Activated CD4-positive, alpha-beta T cell treated with anti-CD3 and anti-CD28 coated beads, Interleukin-10, Interleukin-2, amounts not matched to agents 100 ng/mL and 50 ng/mL, durations not matched to agents 16 hours and 8 hours (primary cell): ENCODE measurements at places on chromosomes 7 and 10.

GRCh38 chr10:60714233-60714632 is 64.0 kb upstream of the CDK1 start:
- DNase-seq: peak; percentile 44

GRCh38 chr10:124995605-124996004 is 53.7 kb downstream of the ZRANB1 start:
- DNase-seq: no peak

- DNase-seq: no peak
Measured at GRCh38 chr10:131692686-131693334, 208.0 kb upstream of the PPP2R2D start.

GRCh38 chr7:71846160-71846559 is 566.0 kb downstream of the CALN1 start:
- DNase-seq: no peak

GRCh38 chr10:112842832-112843360 is 107.2 kb upstream of the TCF7L2 start:
- no peak for DNase-seq

- DNase-seq: peak; percentile 42
Measured at GRCh38 chr7:81469869-81470723, 299.8 kb downstream of the HGF start.
